ENCODE measurements at places on chromosomes 16 and 17. TPM values are rescaled to one million over a fixed set of nuclear protein-coding genes. Genes with fewer than 3 reads are reported as not detected.
A peak's percentile ranks its signal among the peaks of the same experiment; 100 is the strongest.

DNA sequence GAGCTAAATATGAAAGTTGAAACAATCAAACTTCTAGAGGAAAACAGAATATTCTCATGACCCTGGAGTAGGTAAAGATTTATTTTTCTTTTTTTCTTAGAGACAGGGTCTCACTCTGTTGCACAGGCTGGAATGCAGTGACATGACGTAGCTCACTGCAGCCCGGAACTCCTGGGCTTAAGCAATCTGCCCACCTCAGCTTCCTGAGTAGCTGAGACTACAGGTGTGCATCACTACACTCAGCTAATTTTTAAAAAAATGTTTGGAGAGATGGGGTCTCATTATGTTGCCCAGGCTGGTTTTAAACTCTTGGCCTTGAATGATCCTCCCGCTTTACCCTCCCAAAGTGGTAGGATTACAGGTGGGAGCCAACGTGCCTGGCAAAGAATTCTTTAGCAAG, 15.5 kb downstream of the IKZF3 start:
- DNase-seq, result no peak
- H3K27ac ChIP-seq, result peak overlapping the region; percentile 83
- peak overlapping the region; percentile 9 for H3K4me3 ChIP-seq
- no peaks in the 10 kb centered on the region for H3K27me3 ChIP-seq
- H3K36me3 ChIP-seq, result no peaks in the 10 kb centered on the region
- peaks cover 45% of the 10 kb centered on the region for H3K4me1 ChIP-seq

DNA sequence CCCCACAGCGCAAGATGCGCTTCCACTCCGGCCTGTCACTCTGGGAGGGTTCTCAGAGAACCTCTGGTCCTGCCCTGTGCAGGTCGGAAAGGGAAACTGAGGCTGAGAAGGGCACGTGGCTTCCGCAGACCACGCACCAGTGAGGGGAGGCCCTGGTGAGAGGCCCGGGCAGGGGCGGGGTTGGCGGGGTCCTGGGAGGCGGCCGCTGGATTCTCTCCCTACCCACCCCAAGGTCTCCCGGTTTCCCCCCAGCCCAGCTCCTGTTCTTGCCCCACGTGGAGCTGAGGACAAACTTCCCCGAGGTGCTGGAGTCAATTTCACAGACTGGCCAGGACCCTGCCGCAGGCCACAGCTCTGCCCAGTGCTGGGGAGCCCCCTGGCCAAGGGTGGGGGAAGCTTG, 11.5 kb downstream of the CCL17 start:
- peaks cover 6% of the 10 kb centered on the region for H3K27me3 ChIP-seq
- H3K36me3 ChIP-seq, result peaks cover 2% of the 10 kb centered on the region
- H3K4me1 ChIP-seq, result peaks cover 15% of the 10 kb centered on the region
- no peak for DNase-seq
- H3K4me3 ChIP-seq, result no peak overlapping the region

COASY gene
- 39.1 TPM for total RNA-seq

DNA sequence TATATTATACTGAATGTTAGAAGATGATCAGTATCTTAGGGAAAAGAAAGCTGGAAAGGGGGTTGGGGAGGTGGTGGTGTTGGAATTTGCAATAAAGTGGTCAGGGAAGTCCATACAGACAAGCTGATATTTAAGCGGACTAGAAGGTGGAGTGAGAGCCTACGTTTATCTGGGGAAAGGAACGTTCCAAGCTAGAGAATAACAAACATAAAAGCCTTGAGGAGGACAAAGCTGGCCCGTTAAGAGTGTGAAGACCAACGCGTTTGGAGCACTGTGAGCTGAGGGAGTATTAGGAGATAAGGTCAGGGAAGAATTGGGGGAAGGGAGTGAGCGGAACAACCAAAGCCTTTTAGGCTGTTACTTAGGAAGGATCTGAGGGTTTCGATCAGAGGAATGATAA, 1.4 kb downstream of the DDX42 start:
- peak overlapping the region; percentile 95 for H3K4me3 ChIP-seq
- peaks cover 53% of the 10 kb centered on the region for H3K4me1 ChIP-seq
- peak overlapping the region; percentile 97 for H3K27ac ChIP-seq
- H3K36me3 ChIP-seq, result peaks cover 3% of the 10 kb centered on the region
- DNase-seq, result no peak
- no peaks in the 10 kb centered on the region for H3K27me3 ChIP-seq

- H3K36me3 ChIP-seq, result peaks cover 3% of the 10 kb centered on the region
- H3K27me3 ChIP-seq, result peaks cover 32% of the 10 kb centered on the region
- H3K4me1 ChIP-seq, result peaks cover 3% of the 10 kb centered on the region
- DNase-seq, result no peak
Observed at GRCh38 chr17:43846963-43847371, at the start of gene CD300LG. Gene CD300LG, plus strand, starts transcription at chr17:43847176. Its CDS starts 41 bp downstream, at chr17:43847217.

GRCh38 chr16:88331989-88332920, 50.5 kb upstream of the ZNF469 start:
- no peaks in the 10 kb centered on the region for H3K27me3 ChIP-seq
- no peak overlapping the region for H3K27ac ChIP-seq
- peaks cover 3% of the 10 kb centered on the region for H3K4me1 ChIP-seq
- no peaks in the 10 kb centered on the region for H3K36me3 ChIP-seq

GRCh38 chr16:81624760-81625543, 154.1 kb upstream of the PLCG2 start:
- H3K4me1 ChIP-seq, result peaks cover 11% of the 10 kb centered on the region
- no peak for DNase-seq
- H3K36me3 ChIP-seq, result no peaks in the 10 kb centered on the region
- H3K27me3 ChIP-seq, result no peaks in the 10 kb centered on the region

TMEM219 gene
- total RNA-seq, result 68.8 TPM

DNA sequence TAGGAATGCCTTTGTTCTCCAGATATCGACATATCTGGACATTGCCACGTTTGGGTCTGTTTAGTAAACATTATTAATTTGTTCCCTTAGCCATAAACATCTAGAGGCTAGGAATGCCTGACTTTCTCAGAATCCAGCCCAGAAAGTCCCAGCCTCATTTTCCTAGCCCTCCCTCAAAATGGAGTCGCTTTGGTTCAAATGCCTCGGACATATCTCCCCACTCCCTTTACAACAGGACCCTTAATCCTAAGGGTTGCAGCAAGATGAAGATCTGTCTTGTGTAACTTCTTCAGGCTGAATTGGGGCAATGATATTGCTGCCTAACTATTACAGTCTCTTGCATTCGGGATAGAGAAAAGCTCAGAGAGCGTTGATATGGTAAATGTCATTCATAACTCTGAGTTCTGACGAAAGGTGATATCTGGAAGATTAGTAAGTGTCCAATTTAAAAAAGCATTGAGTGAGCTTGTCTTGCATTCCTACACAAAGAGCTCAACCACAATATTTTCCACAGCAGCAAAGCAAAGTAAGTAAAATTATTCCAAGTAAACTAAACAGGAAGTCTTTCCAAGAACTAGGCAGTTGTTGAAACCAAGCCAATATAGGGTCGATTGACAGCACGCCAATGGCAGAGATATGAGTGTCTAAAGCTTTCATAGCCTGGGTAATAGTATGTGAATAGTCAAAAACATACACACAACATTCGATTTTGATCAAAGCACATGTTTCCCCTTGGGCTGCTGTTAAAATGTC, 46.0 kb upstream of the ARL4D start:
- DNase-seq, result no peak
- peak overlapping the region; percentile 34 for H3K27ac ChIP-seq
- H3K4me1 ChIP-seq, result peaks cover 23% of the 10 kb centered on the region
- H3K4me3 ChIP-seq, result no peak overlapping the region
- no peaks in the 10 kb centered on the region for H3K27me3 ChIP-seq
- no peaks in the 10 kb centered on the region for H3K36me3 ChIP-seq

DNA sequence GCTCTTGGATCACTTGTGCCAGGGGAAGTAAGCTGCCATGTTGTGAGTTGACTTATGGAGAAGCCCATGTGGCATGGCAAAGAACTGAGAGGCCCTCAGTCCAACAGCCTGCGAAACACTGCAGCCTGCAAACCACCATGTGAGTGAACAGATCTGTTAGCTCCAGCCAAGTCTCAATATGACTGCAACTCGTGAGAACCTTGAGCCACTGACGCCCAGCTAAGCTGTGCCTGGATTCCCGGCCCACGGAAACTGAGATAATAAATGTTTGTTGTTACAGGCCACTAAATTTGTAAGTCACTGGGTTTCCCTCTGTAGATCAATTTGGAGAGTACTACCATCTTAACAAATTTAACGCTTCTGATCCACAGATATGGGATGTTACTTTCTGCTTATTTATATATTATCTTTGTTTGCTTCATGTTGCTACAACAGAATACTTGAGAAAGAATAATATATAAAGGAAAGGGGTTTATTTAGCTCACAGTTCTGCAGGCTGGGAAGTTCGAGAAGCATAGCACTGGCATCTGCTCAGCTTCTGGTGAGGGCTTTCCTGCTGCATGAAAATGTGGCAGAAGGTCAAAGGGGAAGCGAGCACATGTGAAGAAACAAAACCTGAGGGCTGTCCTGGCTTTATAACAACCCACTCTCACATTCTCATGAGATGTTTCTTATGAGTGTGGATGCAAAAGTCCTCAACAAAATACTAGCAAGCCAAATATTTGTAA, 29.4 kb upstream of the ATP2A3 start:
- H3K4me3 ChIP-seq, result no peak overlapping the region

GRCh38 chr16:85123891-85124635, 11.8 kb upstream of the CIBAR2 start:
- H3K36me3 ChIP-seq, result no peaks in the 10 kb centered on the region
- no peak for DNase-seq
- H3K4me3 ChIP-seq, result no peak overlapping the region

HBA1 gene
- total RNA-seq, result 0.65 TPM

DNA sequence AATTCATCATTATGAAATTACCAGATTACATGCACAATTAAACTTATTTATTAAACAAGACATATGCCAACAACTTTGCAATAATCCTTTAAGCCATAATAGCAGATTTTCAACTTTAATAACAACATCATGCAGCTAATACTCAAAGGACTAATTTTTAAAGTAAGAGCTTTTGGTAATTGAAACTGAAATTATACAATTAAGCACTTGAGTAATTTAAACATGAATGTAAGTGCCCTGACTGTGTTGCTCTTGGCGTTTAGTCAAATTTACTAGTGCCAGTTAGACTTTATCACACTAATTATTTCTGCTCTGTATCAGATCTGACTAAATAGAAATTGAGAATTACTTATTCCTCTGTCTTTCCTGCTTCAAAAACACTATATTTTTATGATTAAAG, 46.8 kb upstream of the PSMD7 start:
- DNase-seq, result no peak
- peaks cover 43% of the 10 kb centered on the region for H3K27me3 ChIP-seq
- no peaks in the 10 kb centered on the region for H3K4me1 ChIP-seq

GRCh38 chr17:7352503-7352889, 534 bp downstream of the KCTD11 start:
- H3K36me3 ChIP-seq, result peaks cover 2% of the 10 kb centered on the region
- H3K4me3 ChIP-seq, result peak overlapping the region; percentile 95
- peak overlapping the region; percentile 94 for H3K27ac ChIP-seq
- no peaks in the 10 kb centered on the region for H3K27me3 ChIP-seq
- H3K4me1 ChIP-seq, result peaks cover 38% of the 10 kb centered on the region

PMFBP1 gene
- total RNA-seq, result 1.6 TPM

DNA sequence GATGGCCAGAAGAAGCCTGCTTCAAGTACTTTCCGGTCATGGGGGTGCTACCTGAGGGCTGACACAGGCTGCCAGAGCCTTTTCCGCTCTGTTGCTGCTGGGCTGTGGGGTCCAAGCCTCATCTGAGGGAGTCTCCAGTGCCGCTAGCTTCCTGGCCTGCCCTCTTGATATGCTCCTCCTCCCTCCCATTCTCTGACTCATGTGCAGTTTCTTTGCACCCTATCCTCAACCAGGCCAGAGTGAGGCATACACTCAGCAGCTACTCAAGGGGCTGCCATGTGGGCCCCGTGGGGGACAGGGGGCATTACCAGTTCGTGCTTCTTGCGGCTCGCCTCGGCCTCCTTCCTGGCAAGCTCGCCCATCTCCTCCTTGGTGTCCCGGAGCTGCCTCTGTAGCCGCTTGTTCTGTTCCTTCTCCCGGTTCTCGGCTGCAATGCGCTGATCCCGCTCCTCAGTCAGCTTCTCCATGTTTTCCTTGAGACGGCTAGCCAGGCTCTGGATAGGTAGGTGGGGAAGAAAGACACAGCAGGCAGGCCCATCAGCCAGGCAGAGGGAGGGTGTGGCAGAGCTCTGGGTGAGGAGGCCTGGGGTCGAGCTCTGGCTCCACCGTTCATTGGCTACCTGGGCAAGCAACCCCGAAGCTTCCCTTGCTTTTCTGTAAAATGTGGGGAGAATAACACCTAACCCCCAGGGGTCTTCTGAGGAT, 43.8 kb downstream of the PIPOX start:
- peaks cover 2% of the 10 kb centered on the region for H3K4me1 ChIP-seq
- H3K27ac ChIP-seq, result no peak overlapping the region
- no peak for DNase-seq
- H3K27me3 ChIP-seq, result no peaks in the 10 kb centered on the region

NEUROD2 gene
- not detected for total RNA-seq

- H3K27ac ChIP-seq, result no peak overlapping the region
- H3K27me3 ChIP-seq, result peaks cover 40% of the 10 kb centered on the region
- H3K4me1 ChIP-seq, result peaks cover 26% of the 10 kb centered on the region
Observed at GRCh38 chr17:47879776-47880454, 16.1 kb upstream of the SP2 start.
